Glutamatergic neuron (in vitro differentiated cells): ENCODE measurements at places on chromosomes 12 and 14. TPM values are rescaled to one million over a fixed set of nuclear protein-coding genes. Genes with fewer than 3 reads are reported as not detected.

- no peak for DNase-seq
These were observed 3.7 kb downstream of the TMEM52B start for GRCh38 chr12:10182354-10183049.

DNA sequence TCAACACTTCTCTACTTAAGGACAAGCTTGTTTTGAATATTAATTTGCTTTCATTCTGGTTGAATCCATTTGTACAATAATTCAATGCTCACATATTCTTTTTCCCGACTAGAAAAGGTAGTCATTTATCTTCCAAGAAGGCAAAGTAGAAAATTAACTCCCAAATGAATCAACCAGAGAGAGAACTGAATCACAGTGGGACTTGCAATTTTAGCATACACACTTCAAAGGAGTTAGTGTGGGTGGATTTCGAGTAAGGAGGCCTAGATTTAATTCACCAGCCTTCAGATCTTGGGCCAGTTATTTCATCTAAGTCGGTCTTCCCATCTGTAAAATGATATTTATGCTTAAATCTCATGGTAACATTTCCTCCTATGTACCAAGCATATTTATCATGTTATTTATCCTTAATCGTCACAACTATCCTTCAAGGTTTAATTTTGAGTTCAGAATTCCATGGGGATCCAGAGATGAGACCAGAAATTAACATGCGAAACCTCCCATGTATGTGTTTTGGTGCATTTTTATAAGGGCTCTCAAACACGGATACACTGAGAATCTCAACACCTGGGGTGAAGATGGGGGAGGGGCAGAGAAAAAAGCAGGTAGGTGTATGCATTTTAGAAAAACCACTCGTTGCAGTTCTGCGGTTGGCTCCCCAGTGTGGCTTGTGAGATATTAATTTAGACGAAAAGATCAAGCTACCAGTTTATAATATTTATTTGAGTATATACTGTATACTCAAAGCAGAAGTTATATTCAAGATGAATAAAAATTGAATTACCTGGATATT lies 38.9 kb upstream of the IL22 start:
- DNase-seq, result no peak

VWF gene
- 0.37 TPM for total RNA-seq

DNA sequence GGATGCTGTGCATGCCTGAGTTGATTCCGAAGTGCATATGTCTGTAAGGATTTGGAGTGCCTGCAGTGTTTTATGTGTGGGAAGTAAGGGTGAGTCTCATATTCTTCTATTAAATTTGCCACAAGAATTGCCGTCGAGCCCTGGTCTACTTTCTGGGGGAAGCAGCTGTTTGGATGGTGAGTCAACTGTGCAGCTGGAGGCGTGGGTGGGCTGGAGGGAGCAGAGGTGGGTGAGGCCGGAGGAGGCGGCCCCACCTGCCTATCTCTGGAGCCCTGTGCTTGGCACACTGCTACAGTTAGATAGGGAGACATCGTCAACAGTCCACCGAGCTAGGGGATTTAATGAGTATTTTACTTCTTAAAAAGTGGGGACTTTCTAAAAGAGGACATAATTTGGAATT lies 9.7 kb downstream of the GLRX5 start:
- no peak for DNase-seq

GRCh38 chr12:107429006-107429705 lies 256.4 kb upstream of the PWP1 start:
- DNase-seq, result no peak

GRCh38 chr12:49675137-49675536 lies 32.1 kb downstream of the FMNL3 start:
- DNase-seq, result no peak

- no peak for DNase-seq
These were observed 606.5 kb downstream of the GALC start for GRCh38 chr14:87386524-87386923.

GRCh38 chr12:94812345-94812744 lies 162.0 kb upstream of the TMCC3 start:
- DNase-seq, result no peak

PIWIL1 gene
- not detected for total RNA-seq

GLIPR1 gene
- 0.25 TPM for total RNA-seq

- no peak for DNase-seq
These were observed 18.7 kb upstream of the CDCA4 start for GRCh38 chr14:105039458-105040205.

GRCh38 chr14:78519863-78520262 lies 349.7 kb downstream of the NRXN3 start:
- no peak for DNase-seq

- no peak for DNase-seq
These were observed 14.4 kb upstream of the CCER1 start for GRCh38 chr12:90969346-90969745.

- peak; percentile 64 for DNase-seq
These were observed 22.9 kb upstream of the CTDSP2 start for GRCh38 chr12:57869298-57869926.

- DNase-seq, result no peak
These were observed 327.0 kb downstream of the SEC23A start for GRCh38 chr14:38775986-38776385.

DNA sequence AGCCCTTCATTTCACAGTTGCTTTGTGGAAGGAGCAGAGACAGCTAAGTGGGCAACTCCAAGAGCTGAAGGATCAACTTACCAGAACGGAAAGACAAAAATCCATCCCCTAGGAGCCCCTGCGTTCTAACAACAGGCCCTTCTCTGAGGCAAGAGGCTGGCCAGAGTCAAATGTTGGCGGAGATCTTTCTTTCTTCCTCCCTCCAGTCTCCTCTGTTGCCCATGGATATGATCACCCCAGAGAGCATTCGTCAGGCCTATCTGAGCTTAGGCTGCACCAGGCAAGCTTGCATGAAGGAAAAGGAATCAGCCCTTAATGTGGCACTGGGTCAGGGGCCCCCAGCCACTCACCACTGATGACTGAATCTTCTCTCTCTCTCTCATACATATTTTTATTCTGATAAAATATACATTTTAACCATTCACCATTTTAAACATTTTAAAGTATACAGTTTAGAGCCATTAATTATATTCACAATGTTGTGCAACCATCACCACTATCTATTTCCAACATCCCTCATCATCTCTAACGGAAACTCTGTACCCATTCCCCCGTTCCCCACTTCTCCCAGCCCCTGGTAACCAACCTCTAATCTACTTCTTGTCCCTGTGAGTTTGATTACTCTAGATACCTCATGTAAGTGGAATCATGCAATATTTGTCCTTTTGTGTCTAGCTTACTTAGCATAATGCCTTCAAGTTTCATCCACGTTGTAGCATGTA lies 52.9 kb upstream of the CCND2 start:
- DNase-seq, result no peak

GRCh38 chr14:48125654-48126053 lies 450.2 kb upstream of the MDGA2 start:
- DNase-seq, result peak; percentile 60

- DNase-seq, result no peak
These were observed 25.2 kb upstream of the PNMA1 start for GRCh38 chr14:73739174-73739898.

GRCh38 chr12:108519558-108519957 lies 4.5 kb downstream of the FICD start:
- no peak for DNase-seq

- DNase-seq, result peak; percentile 54
These were observed 30.3 kb downstream of the DMAC2L start for GRCh38 chr14:50342221-50343078.

GPD1 gene
- total RNA-seq, result 0.81 TPM

CCNK gene
- 47.2 TPM for total RNA-seq

- peak; percentile 63 for DNase-seq
These were observed 1.1 kb downstream of the JAG2 start for GRCh38 chr14:105167303-105168092.

DNA sequence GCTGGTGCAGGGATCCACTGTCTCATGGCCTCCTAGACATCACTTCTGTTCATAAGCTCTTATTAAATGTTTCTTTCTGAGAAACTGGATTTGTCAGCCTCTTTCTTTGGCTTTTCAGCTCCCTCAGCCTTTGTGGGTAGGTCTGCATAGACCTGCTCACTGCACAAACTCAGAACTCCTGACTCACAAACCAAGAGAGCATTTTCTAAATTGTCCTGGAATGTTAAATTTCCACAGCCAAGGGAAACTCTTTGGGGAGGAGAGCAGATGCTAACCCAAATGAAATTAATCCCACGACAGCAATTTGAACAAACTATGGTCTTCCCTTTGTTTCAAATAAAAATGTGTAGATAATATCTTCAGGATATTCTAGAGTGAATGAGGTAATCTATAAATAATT lies 19.5 kb upstream of the CERS5 start:
- DNase-seq, result no peak

DNA sequence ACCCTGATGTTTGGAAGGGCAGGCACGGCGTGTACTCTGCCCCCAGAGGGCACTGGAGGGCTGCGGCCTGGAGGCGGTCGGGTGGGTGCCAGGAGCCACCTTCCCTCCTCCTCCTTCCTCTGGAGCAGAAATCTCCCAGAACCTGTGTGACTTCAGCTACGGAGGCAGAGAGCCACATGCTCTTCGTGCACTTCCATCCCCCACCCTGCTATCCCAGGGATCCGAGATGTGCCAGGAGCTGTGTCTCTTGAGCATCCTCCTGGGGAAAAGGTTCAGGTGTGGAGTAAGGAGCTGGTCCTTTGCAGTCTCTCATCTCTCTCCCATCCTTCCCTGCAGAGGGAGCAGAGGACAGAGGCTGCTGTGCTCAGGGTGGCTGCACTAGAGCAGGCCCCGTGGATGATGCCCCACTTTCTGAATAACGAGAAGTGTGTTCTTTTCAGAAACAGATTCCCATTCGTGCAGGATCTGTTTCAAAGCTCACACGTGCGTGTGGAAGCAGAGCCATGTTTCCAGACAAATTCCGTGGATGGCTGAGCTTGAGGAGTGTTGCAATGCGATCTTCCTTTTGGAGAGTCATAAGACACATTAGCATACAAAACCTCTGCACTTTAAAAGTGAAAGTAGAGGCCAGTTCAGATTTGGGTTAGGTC lies 162.9 kb downstream of the ADGRD1 start:
- peak; percentile 51 for DNase-seq

DNA sequence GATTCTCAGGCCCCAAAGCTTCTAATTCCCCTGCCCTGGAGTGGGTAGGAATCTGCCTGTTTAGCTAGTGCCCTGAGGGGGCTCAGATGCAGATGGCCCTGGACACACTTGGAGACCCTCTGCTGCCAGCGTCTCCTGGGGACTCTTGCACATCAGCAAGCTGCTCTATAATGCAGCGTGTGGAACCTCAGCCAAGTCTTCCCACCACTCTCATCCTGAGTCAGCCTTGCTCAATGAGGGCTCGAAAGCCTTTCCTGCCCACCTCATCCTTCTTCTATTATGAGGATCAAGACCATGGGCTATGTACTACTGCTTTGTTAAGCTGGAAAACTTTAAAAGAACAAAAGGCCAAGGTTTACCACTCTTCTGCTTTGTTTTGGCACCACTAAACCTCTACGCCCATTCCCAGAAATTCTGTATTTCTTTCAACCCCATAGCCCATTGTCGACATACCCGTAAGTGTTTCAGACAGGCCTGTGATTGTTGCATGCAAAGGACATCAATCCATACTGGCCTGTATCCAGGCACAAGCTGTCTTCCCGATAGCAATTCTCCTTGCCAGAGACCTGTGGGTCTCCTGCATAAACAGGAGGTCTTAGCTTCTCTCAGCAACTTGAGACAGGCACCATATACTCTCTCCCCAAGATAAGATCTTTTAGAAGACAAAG lies 246.9 kb downstream of the DPF3 start:
- peak; percentile 47 for DNase-seq

DNA sequence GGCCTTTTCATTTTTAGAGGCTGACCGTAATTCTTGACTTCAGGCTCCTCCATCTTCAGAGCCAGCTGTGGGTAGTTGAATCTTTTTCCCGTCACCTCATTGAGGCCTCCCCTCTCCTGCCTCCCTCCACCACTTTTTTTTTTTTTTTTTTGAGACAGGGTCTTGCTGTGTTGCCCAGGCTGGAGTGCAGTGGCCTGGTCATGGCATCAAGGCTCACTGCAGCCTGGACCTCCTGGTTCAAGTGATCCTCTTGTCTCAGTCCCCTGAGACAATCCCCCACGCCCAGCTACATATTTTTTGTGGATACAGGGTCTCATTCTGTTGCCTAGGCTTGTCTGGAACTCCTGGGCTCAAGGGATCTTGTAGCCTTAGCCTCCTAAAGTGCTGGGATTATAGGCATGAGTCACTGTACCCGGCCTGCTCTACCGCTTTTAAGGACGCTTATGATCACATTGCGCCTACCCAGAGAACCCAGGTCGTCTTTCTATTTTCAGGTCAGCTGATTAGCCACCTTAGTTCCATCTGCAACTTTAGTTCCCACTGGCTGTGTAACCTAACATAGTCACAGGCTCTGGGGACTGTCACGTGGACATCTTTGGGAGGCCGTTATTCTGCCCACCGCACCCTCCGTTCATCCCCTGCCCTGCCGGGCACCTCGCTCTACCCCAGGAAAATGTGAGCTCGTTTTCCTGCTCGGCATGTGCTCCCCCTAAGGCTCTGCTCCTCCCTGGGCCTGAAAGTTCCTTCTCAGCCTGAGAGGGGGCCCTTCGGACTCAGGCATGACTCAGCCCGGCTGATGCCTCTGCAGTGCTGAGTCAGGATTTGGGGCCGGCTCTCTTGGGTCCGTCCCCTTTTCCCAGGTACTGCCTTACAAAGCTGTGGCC lies 13.4 kb downstream of the TNFAIP2 start:
- no peak for DNase-seq

- DNase-seq, result no peak
These were observed 38.6 kb downstream of the MGST1 start for GRCh38 chr12:16385782-16386646.

DNA sequence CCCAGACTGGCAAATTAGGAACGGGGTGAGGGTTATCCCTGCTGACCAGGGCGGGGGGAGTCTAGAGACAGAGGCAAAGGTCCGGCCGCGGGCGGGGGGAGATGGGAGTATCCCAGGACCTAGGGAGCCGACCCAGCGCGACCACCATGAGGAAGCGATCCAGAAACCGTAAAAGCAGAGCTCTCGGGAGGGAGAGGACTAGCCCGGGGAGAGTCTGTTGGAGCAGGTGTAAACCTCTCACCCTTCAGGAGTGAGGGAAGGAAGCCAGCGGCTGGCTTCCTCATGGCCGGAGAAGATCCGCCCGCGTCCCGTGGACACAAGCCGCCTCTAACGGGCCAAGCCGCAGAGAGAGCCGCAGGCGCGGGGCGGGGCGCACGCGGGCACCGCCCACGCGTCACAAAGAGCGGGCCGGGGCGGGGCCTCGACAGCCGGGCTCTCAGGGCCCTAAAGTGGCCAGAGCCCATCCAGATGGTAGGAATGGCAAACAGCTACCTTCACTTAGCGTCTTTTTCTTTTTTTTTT lies at the start of gene ACRBP:
ACRBP (minus strand) TSS at position 350 of the 522 bp plus-strand sequence; CDS start at position 284, 66 bp downstream.
- DNase-seq, result peak; percentile 79

GRCh38 chr12:74725154-74725553 lies 187.5 kb downstream of the ATXN7L3B start:
- DNase-seq, result no peak

GRCh38 chr14:60839657-60840056 lies 105.1 kb downstream of the MNAT1 start:
- no peak for DNase-seq

DNA sequence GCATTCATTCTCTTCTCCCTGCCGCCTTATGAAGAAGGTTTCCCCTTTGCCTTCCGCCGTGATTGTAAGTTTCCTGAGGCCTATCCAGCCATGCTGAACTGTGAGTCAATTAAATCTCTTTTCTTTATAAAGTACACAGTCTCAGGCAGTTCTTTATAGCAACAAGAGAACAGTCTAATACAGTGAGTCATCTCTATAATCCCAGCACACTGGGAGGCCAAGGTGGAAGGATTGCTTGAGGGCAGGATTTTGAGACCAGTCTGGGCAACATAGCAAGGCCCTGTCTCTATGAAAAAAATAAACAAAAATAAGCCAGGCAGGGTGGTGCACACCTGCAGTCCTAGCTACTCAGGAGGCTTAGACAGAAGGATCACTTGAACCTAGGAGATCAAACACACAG lies 259.9 kb downstream of the CEP128 start:
- DNase-seq, result no peak

GRCh38 chr12:3658327-3659163 lies 94.4 kb downstream of the CRACR2A start:
- DNase-seq, result peak; percentile 64
